ENCODE measurements at places on chromosomes 2 and 18.
A peak's percentile ranks its signal among the peaks of the same experiment; 100 is the strongest.

- peak; percentile 52 for DNase-seq
Measured at GRCh38 chr2:5696404-5696944, 4.3 kb downstream of the SOX11 start.

- no peak for DNase-seq
Measured at GRCh38 chr18:25465152-25465732, 113.3 kb upstream of the ZNF521 start.

- peak; percentile 80 for DNase-seq
Measured at GRCh38 chr2:148593421-148593820, 51.1 kb upstream of the EPC2 start.

GRCh38 chr2:209208211-209208610 lies 215.6 kb upstream of the MAP2 start:
- DNase-seq = no peak

GRCh38 chr2:141554810-141555209 lies 576.0 kb downstream of the LRP1B start:
- no peak for DNase-seq
